NCI-H510A (cell line): ENCODE measurements at places on chromosomes 6 and 20.

- no peak for DNase-seq
These were observed 35.2 kb upstream of the NOP56 start for GRCh38 chr20:2617099-2617714.

- DNase-seq: no peak
These were observed 93.4 kb upstream of the NHSL1 start for GRCh38 chr6:138592749-138593123.

- no peak for DNase-seq
These were observed 19.1 kb upstream of the HLA-DQB1 start for GRCh38 chr6:32685603-32686002.

DNA sequence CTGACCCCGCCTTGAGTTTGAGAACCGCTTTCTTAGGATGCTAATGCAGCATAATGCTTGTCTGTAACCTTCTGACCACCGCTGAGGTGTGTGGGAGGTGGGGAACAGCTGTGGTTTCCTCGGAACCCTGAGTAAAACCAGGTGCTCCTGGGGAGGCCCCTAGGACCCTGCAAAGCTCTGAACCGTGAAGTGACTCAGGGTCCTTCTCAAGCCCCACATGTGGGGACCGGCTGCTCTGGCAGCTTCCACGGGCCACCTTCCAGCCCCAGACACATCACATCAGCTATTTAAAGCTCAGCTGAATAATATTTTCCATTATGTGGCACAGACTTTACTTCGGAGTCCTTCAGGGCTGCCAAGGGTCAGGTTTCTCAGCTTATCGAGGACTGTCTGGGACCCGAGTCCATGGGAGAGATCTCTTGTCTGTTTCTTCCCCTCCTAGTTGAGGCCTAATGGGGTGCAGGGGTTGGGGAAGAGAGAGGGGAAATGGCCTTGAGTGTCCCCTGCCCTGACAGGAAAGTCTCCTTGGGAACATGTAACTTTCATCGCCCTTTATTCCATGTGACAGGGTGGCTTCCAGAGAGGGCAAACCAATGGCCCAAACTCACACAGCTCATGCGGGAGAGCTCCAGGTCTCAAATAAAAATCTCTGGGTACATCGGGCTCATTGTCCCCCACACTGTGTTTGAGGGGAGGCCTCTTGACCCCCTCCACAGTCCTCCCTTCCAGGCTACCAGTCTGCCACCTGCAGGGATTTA lies 186.1 kb upstream of the SLC24A3 start:
- no peak for DNase-seq

DNA sequence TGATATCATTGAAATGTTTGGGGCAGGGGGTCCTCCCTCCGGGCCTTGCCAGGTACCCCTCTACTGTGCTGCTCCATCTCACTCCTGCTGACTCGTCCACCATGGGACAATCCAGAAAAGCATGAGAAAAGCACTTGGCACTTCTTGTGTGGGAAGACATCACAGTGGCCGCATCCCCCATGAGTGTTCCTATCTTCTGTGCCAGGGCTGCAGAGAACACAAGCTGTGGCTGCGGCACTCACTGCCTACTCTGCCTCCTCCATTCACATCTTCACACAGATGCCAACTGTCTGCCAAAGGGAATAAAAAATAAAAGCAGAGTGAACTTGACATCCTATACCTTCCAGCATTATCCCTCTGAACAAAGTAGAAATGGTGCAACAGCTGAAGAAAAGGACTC lies 117.4 kb upstream of the PROKR2 start:
- no peak for DNase-seq

DNA sequence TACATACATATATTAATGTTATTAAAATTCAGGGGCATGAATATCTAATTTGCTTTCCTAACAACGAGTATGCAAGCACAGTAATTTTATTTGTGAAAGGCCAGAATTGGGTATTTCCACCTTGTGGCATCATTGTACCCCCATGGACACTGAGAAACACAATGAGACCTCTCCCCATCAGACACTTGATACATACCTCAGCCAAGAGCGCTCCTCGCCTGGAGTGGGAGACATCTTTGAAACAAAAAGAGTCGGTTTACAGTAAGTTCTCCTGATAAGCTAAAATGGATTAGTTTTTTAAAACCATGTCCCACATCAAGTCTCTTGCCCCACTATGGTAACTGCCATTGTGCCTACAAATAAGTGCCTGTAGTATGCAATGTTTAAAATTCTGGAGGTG lies 2.1 kb downstream of the CNR1 start:
- DNase-seq: no peak

DNA sequence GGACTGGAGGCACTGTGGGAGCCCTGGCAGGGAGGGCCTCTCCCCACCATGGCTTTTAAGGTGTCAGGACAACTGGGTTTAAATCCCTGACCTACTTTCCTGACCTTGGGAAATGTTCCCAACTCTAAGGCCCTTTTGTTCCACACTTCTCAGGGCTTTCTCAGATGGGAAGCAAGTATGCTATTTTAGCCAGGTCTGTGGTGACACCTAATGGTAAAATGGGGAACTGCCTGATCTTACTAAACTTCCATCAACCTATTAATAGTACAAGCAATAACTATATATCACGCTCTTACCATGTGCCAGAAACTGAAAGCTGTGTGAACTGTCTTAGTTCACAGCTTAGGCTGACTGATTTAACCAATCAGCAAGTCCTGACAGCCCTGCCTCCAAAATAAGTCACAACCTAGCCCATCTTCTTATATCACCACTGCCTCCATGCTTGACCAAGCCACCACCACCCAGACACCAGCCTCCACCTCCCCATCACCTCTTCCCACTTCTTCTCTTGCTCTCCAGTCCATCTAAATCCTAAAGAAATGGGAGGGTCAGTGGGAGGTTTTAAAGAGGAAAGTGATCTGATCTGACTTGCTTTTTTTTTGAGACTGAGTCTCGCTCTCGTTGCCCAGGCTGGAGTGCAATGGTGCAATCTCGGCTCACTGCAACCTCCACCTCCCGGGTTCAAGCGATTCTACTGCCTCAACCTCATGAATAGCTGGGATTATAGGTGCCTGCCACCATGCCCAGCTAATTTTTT lies 6.9 kb upstream of the BLCAP start:
- DNase-seq: peak; percentile 16

GRCh38 chr6:28867086-28867409 lies 56.7 kb downstream of the TRIM27 start:
- no peak for DNase-seq
